Pulmonary artery endothelial cell (primary cell): ENCODE measurements at places on chromosomes 2 and 18. TPM values are rescaled to one million over a fixed set of nuclear protein-coding genes. Genes with fewer than 3 reads are reported as not detected.

- DNase-seq, result no peak
Observed at GRCh38 chr18:43238429-43238828, 38.9 kb downstream of the SYT4 start.

Gene MALL
- 71.4 and 72.2 TPM in 2 replicates for total RNA-seq

DNA sequence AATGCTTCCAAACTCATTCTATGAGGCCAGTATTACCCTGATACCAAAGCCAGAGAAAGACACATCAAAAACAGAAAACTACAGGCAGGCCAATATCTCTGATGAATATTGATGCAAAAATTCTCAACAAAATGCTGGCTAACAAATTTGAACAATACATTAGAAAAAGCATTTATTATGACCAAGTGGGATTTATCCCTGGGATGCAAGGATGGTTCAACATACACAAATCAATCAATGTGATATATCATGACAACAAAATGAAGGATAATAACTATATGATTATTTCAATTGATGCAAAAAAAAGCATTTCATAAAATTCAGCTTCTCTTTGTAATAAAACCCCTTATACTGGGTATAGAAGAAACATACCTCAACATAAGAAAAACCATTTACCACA is 550.9 kb downstream of the ADCYAP1 start:
- DNase-seq, result no peak

- no peak for DNase-seq
Observed at GRCh38 chr2:120318626-120319025, 27.3 kb upstream of the INHBB start.

Gene MOB1A
- 94.8 and 122 TPM in 2 replicates for total RNA-seq

- DNase-seq, result no peak
Observed at GRCh38 chr2:56230156-56230555, 46.4 kb downstream of the CCDC85A start.

GRCh38 chr18:10111944-10112343 is 198.1 kb downstream of the VAPA start:
- DNase-seq, result no peak

Gene CCDC138
- 7.3 and 10.3 TPM in 2 replicates for total RNA-seq

Gene KRTCAP3
- total RNA-seq, result not detected in 2 replicates

GRCh38 chr2:225041851-225042799 is at the start of gene DOCK10:
Gene DOCK10, minus strand, starts transcription at chr2:225042468. Its CDS starts 94 bp downstream, at chr2:225042374.
- no peak for DNase-seq

GRCh38 chr18:36780748-36781147 is 48.1 kb downstream of the TPGS2 start:
- no peak for DNase-seq

Gene FASTKD2
- 47.2 and 58.1 TPM in 2 replicates for total RNA-seq

DNA sequence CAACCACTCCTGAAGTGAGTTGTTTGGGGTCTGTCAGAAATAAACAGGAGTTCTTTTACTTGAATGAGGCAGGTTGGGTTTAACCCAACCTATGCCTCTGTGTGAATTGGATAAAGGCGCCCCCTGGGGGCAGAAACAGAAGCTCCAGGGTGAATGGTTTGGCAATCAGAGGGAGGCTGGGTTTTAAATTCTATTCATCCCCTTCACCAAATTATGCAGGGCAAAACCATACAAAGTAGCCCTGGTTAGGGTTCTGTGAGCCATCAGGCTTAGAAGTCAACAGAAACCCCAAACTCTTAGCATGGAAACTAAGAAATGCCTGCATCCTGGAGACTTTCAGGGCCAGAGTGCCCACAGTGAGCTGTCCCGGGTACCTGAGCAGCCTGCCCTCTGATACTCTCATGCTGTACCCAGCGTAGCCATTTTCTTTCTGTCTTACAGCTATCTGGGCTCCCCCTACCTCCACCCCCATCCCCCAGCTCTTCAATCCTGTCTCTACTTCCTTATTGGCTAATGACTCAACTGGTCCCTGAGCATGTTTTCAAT is 241.5 kb downstream of the ICOS start:
- no peak for DNase-seq

- no peak for DNase-seq
Observed at GRCh38 chr18:13537022-13537780, 189.2 kb downstream of the FAM210A start.

DNA sequence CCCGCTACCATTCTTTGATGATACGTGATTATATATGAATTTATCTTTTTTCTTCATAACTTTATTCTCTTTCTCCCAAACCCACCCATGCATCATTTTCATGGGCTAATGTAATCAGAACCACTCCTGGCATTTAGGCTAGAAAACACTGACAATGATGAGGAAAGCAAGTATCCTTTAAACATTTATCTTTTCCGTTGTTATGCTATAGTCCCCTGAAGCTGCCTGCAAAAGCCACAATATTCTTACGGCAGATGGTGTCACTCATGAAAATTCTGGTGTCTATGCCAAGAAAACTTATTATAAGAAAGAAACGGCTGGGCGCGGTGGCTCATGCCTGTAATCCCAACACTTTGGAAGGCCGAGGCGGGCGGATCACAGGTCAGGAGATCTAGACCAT is 221.8 kb upstream of the CTAGE1 start:
- no peak for DNase-seq

- DNase-seq, result no peak
Observed at GRCh38 chr2:179951680-179952079, 55.4 kb downstream of the CWC22 start.
